ENCODE measurements at places on chromosomes 1 and 21.
A peak's percentile ranks its signal among the peaks of the same experiment; 100 is the strongest.

DNA sequence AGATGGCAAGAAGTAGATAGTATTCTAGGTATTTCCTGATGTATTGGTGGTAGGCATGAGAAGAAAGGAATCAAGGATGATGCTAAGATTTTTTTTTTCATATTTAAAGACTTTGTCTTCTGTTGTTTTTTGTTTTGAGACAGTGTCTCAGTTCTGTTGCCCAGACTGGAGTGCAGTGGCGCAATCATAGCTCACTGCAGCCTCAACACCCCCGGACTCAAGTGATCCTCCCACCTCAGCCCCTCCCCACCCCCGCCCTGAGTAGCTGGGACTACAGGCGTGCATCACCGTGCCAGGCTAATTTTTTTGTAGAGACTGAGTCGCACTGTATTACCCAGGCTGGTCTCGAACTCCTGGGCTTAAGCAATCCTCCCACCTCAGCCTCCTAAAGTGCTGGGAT, 2.8 kb upstream of the CAPZB start:
- DNase-seq, result no peak

DNA sequence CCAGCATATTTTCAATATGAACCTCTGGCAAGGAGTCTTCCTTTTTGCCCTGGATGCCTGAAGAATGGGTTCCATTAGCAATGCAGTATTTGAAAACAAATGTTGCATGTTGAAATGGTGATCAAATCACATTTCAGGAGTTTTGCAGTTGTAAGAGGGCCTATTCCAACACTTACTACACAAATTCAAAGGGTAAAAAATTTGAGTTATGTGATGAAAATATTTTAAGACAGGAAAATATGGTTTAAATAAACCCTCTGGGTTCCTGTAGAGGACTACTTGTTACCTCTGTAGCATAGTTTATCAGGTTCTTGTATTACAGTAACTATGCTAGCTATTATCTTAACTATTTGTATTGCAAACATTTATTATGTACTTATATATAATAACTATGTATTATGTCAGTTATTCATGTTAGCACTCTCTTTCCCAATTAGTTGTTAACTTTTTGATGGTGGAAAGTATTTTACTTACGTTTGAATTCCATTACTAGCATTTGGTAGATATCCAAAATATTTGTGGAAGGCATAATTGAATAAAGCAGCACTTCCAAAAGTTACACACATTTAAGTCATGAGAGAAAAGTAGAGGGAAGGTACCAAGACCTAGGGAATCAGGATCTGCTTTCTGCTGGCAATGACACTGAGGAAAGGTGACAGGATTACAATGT, 312.9 kb downstream of the GRIK1 start:
- no peak for DNase-seq

GRCh38 chr1:232166942-232167341, 463.0 kb downstream of the SIPA1L2 start:
- no peak for DNase-seq

DNA sequence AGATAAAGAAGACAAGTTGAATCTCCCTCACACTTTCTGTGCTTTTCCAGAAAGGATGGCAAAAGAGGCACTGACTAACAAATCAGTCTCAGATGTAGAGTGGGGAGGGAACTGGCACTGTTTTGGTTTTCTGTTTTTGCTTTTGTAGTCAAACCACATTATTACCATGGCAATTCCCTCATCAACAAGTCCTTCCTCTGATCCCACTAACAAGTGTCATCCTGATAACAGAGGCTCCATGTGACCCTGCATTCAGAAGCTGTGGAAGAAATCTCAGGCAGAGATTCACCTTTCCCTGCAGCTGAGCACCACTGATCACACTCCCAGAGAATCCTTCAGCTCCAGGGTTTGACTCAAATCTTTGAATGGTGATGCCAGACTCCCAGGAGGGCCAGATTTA, 203.4 kb downstream of the TNR start:
- no peak for DNase-seq

- no peak for DNase-seq
Observed at GRCh38 chr1:195956845-195957244, 651.4 kb downstream of the KCNT2 start.

GRCh38 chr1:75135573-75136194, 1.5 kb downstream of the LHX8 start:
- DNase-seq, result no peak

GRCh38 chr21:28675331-28676041, 317.2 kb downstream of the LTN1 start:
- no peak for DNase-seq

DNA sequence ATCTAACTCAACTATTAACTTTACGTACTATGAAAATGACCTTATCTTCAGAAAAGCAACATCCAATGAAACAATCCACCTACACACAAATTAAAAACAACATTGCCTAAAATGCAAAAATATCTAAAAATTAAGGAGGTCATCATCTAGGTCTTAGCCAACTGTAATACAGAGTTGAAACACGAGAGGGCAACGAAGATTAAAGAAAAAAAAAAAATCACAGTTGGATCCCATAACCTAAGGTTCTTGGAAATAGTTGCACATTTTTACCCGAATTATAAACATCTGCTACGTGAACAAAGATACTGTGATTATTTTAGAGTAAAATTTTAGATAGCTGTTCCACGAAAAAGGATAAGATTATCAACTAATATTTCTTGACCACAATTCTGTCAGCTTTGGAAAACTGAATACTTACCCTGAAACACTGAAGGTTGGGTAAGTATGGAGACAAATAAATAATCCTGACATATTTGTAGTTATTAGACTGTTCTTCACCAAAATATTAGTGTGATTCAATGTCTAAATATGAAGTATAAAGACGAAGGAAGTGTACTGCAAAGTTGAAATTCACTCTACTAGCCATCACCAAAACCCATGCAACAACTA, 88.0 kb upstream of the AK4 start:
- no peak for DNase-seq

DNA sequence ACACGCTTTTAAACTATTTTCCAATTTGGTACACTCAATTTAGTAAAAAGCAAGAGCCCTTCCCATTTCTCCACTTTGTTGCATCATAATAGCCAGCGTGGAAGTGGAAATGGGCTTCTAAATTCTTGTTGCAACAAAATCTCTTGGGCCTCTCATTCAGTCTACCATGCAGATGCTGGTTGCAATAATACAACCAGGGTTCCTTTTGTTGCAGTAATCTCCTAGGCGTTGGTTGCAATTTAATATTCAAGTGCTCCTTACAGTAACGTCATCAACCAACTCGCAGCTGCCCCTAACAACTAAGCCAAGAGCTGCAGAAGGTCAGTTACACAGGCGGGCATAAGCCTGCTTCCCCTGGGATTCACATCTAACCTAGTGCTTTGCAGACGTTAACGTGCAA, 2.7 kb upstream of the HDGF start:
- no peak for DNase-seq

GRCh38 chr1:115839029-115839678, 1.8 kb downstream of the NHLH2 start:
- no peak for DNase-seq

GRCh38 chr1:244863491-244864252, 671 bp downstream of the HNRNPU start:
- DNase-seq, result peak; percentile 70

DNA sequence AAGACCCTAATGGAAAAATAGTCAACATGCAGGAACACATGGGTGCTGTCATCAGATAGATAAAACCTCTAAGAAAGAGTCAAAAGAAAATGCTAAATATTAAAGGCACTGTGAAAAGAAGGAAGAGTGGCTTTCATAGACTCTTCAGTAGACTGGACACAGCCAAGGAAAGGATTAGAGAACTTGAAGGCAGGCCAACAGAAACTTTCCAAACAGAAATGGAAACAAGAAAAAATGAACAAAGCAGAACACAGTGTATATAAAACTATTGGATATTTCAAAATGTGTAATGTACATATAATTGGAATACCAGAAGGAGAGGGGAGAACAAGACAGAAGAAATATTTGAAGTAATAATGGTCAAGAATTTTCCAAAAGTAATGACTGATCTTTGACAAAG, 431.9 kb downstream of the MATN1 start:
- no peak for DNase-seq

DNA sequence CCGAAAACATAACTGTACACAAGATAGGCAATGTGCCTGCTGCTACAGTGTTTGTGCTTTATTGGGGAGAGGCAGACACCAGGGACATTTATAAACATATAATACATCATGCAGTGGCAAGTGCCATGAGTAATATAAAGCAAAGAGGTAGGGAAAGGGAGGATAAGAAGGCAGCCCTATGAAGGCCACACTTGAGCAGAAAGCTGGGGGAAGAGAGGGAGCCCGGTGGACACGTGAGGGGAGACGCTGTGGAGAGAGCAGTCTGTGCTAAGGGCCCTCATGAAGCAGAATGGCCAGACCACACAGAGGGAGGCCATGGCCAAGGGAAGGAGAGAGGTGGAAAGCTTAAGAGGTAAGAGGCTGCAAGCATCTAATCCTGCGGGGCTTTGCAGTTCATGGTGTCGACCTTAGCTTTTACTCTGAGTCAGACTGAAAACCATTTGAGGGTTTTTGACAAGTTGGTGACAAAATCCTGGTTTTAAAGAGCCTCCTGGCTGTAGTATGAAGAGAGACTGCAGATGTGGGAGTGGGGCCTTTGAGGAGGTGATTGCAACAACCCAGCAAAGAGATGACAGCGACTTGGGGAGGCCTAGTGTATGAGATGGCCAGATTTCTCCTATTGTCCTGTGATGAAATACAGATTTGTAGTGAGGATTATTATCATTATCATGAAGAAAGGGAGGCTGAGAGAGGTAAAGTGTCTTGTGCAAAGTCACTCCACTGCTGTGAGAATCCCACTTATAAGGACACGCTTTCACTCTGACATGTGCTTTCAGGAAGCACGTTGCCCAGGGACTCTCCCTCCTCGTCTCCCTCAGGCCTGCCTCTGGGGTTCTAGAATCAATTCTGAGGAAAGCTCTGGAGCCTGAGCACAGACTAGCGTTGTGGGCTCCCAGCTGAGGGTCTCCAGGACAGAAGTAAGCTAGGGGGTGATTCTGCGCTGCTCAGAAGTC, 192.9 kb downstream of the RHOU start:
- peak; percentile 41 for DNase-seq

DNA sequence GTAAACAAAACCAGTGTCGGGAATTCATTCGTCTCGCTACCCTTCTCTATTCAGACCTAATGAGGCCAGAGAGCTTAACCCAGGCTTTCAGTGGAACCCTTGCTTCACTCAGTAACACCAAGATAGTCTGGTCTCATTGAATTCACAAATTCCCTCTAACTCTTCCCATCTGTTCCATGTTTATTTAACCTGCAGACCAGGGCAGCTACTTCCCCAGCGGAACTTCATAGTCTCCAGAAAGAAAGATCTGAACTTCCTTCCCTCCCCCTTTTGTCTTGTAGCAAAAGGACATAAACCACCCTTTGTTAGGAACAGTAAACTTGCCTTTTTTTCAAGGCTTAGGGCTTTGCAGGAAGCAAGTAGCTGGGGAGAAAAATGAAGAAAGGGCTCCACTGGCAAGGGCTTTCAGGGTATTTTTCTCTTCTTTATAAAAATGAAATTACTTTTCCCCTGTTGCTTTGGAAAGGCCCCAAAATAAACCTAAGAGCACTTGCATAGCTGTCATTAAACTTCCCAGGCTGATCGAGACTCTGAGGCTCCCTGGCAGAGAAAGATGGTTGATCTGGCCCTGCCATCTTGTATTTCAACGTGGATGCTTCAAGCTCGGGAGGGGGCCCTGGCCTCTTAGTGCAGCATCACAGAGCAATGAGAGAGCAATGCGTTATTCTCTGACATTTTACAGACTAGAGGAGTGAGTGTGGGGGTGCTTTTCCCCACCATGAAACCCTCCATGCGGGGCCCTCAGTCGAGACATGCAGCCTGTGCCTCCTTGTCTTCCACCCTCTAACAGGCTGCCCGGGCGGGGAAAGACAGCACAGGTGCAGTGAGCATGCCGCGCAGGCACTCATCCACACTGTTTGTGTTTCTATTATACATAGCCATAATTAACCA, 30.0 kb downstream of the MIS18A start:
- DNase-seq, result no peak

- DNase-seq, result no peak
Observed at GRCh38 chr1:113226148-113226547, 153.2 kb downstream of the LRIG2 start.

DNA sequence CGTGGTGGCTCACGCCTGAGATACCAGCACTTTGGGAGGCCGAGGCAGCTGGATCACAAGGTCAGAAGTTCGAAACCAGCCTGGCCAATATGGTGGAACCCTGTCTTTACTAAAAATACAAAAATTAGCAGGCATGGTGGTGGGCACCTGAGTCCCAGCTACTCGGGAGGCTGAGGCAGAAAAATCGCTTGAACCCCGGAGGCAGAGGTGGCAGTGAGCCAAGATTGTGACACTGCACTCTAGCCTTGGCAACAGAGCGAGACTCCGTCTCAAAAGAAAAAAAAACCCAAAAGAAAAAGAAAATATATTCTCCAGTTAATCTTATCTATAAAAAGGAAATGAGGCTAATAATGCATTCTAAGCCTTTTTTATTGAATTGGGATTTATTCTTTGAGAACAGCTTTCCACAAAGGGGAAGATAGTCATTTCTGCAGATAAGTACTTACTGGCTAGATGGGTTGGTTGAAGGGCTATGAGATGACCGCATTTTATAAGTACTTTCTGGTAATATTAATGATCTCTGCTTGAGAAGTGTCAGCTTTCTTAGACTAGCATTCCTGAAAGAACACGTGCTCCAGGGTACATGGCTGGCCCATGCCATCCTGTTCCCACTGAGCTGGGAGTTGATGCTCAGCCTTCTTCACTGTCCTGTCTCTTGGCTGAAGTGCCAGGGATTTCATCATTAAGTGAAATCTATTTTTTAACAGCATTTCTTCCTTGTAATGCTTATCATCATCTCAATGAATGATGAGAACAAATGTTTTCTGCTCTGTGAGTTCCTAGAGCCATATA, 57.9 kb downstream of the SASS6 start:
- DNase-seq, result no peak

GRCh38 chr1:1889847-1890505, 911 bp downstream of the GNB1 start:
- DNase-seq, result no peak

GRCh38 chr21:46078978-46079351, 18.9 kb upstream of the COL6A2 start:
- peak; percentile 53 for DNase-seq

DNA sequence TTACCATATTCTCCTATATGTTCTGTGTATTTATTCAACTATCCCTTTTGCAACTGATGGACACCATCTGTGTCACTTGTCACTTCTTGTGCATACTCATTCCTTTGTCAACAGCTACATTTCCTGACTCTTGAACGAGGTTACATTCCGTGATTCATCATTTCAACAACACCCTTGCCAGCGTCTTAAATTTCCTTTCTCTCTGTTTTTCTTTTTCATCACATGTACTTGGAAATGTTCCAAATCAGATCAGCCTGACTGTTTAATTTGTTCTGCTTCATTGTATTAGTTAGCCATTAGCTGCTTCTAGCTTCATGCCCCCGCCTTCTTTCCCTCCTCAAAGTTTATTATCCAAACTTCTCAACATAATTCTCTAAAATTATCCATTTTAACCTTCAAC, 173.0 kb downstream of the ADGRL4 start:
- DNase-seq, result no peak

- no peak for DNase-seq
Observed at GRCh38 chr1:25847929-25848328, 11.3 kb downstream of the AUNIP start.

GRCh38 chr1:19639999-19640362, 4.1 kb upstream of the NBL1 start:
- DNase-seq, result no peak
